ENCODE measurements at places on chromosomes 11 and 22.

DNA sequence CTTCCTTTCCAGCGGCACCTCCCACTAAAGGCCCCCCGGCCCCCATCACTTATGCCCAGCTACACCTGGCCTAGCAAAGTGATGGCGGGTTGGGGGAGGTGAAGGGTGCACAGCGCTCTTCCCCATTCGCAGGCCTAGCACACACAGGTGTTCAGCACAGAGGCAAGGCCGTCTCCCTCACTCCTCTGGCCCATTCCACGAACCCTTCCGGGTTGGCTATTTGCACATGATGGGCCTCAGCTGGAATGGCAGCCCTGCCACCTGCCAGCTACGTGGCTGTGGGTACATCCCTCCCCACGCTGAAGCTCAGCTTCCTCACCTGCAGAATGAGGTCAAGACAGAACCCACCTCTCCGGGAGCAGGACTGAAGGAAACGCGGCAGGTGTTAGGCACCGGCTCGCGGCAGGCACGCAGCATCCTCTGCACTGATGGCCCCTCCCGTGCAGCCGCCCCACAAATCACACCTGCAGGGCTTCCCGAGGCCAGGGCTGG lies 4.8 kb downstream of the KIAA0930 start:
- no peak for DNase-seq

- DNase-seq: no peak
These were observed 44.1 kb downstream of the DCUN1D5 start for GRCh38 chr11:103047837-103048236.

DNA sequence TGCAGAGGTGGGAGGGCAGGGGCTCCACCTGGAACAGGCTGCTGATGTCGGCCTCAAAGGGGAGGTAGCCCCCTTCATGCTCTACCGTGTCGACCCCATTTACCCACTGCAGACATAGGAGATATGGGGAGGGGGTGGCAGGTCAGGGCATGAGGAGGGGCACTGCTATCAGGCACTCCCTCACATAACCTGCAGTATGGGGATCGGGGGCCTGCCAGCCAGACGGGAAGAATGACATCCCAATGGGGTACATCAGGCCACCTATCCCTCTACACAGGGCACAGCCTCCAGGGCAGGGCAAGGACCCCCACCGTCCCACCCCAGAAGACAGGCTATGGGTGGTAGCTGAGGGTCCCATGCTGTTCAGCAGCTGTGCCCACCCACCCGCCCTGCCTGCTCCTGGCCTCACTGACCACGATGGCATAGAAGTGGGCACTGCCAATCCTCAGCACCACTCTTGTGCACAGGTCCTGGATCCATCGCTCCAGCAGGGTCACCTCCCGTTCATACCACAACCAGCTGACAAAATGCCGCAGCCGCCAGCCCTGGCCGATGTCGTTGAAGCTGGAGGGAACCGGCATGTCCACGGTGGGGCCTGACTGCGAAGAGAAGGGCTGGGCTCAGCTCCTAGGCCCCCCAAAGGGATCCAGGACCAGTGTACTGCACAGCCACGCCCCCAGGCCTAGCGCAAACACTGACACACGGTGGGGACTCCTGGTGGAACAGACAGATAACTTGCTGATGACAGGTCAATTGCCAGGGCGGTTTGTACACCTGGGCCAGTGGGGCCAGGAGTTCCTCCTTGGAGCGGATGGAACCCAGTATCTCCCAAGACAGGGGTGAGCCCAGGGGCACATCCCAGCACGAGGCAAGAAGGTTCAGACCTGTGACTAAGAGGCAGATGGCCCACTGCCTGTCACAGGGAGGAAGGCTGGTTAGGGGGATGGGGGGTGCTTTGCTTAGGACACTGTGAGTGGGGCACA lies 24.1 kb downstream of the RGL4 start:
- DNase-seq: no peak

GRCh38 chr22:43925433-43926348 lies 2.1 kb downstream of the PNPLA3 start:
- no peak for DNase-seq

GRCh38 chr22:22110548-22111266 lies 128.1 kb upstream of the TOP3B start:
- peak; percentile 46 for DNase-seq

DNA sequence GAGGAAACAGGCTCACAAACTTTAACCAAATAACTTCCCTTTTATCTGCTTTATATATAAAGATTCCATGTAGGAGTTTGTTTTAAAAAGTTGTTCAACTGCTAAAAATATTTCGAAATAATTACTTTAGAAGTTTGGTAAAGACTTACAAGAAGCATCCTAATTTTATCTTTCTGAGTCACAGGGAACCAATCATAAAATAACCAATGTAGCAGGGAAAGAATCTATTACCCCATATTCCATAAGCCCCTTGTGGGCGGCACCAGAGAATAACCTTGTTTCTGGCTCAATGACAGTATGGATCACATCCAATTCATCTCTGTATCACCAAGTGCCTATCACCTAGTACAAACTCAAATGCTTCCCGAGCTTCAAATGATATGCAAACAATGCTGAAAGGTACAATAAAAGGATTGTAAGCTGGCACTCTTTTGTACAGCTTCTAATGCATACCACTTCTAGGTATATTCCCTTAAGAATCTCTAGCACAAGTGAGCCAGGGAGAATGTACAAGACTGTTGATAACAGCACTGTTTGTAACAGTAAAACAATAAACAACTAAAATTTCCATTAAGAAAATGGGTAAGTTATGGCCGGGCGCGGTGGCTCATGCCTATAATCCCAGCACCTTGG lies 158.4 kb downstream of the ATG16L2 start:
- DNase-seq: no peak

DNA sequence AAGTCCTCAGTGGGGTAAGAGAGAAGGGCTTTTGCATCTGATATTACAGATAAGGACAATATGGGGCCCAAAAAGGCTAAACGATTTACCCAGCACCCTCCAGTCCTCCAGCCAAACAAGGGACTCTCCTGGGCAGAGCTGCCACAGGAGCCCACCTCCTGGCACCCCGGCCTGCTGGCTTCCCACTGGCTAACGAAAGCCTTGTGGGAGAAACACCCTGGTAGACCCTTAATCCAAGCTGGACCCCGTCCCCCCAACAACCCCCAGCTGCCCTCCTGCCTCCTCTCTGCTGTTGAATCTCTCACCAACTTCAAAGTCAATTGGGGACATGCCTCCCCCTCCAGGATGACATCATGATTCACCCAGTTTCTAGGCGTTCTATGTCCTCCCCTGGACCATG lies 10.8 kb downstream of the C1QTNF6 start:
- no peak for DNase-seq

DNA sequence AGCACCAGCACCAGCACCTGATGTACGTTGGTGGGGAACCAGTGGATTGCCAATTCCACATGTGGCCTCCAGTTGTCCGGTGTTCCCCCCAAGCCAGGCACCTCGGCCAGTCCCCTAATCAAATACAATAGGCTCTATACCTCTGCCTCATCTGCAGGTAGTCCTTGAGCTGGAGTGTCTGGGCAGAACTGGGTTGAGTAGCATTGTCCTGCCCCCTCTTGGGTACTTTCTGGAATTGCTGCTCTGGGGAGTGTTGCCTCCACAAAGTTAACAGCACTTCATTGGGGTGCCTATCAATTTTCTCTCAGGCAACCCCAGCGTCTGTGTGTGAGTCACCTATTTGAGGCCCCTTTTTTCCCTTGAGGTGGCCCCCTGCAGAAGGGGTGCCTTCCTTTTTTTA lies 413.0 kb upstream of the LARGE1 start:
- no peak for DNase-seq

DNA sequence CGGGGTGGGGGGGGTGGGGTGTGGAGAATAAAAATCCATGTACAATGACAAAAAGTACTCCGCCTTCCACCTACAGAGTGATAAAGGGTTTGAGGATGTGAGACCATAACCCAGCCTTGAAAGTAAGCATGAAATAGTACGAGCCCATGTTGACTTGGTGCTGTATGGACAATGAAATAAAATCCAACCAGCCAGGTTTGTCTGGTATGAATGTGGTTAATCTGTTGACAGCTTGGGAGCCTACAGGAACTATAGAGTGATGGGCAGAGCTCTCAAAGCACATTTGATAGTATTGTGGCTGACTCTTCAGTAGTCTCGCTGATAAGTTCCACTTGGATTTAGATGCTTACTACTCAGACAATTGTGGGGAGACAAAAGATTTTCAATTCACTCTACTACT lies 48.8 kb upstream of the CD44 start:
- DNase-seq: no peak

DNA sequence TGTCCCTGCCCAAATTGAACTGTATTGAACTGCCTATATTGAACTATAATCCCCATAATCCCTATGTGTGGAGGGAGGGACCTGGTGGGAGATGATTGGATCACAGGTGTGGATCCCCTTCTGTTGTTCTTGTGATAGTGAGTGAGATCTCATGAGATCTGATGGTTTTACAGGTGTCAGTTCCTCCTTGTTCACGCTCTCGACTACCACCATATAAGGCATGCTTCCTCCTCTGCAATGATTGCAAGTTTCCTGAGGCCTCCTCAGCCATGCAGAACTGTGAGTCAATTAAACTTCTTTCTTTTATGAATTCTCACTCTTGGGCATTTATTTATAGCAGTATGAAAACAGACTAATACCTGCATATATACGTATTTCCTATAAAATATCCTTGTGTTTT lies 206.5 kb upstream of the PDGFD start:
- DNase-seq: no peak

GRCh38 chr22:30250039-30250565 lies 3.5 kb upstream of the LIF start:
- DNase-seq: no peak

DNA sequence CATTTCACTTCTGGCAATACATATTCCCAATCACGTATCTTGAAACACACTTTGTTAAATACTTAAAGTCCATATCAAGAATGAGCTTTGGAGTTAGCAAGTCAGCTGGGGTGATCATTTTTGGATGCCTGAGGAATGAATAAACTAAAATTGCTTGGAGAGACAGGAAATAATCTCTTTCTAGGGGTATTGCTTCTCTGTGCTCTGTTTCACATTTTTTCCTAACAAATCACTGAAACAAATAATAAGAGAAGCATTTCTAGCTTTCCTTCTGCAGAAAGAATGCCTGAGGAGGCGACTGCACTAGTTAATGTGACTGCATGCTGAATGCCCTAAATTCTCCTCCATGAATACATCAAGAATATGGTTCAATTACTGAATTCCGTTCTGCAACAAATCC lies 541.4 kb upstream of the CCDC90B start:
- no peak for DNase-seq

DNA sequence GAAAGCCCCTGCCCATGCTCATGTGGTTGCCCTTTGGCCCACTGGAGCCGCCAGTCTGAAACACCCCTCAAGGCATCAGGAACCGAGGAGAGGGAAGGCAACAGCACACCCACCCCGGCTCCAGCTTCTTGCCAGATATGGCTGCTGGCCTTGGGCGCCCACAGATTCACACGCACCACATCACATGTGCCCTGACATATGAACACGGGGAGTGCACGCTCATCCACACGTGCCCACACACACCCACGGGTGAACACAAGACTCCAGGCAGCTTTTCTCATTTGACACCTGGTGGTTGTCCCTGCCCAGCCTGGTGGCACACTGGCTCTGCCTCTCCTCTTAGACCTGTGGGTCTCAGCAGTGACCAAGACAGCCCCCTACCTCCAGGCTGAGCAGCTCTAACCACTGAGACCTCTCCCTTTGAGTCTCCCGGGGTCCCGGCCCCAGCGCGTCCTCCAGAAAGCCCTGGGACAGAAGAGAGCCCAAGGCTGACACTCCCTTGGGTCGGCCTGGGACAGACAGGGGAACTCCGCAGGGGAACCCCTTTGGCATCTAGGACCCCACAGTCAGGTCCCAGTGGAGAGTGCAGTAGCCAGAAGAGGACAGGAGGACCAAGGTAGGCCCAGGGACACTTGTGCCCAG lies 2.7 kb upstream of the MAPK12 start:
- DNase-seq: no peak

DNA sequence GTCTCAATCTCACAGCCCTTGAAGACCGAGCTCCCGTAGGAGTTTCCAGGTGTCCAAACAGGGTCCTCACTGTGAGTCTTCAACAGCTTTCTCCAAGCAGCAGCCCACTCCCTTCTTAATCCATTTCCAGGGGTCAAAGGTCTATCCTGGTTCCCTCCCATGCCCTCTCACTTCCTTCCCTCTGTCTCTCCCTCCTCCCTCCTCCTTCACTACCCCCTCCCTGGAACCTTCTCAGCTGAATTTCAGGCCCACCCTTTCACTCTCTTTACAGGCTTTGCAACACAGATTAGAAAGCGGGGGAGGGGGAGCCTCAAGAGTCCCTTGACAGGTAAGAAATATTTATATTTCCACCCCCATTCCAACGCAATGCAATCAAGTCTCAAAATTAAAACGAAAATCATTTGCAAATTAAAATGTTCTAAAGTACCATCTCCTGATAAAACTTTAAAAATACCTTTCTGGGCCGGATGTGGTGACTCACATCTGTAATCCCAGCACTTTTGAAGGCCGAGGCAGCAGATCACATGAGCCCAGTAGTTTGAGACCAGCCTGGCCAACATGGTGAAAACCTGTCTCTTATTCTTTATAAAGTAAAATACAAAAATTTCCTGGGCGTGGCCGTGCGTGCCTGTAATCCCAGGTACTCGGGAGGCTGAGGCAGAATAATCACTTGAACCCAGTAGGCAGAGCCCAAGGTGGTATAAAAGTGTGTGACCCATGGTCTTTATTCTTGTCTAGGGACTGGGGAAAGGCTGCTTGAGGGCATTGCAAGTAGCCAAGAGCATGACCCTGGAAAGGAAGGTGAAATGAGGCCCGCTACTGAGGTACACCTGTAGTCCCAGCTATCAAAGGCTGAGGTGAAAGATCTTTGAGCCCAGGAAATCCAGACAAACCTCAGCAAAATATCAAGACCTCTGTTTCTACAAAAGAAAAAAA lies 865 bp upstream of the ZNF280A start:
- DNase-seq: no peak

- DNase-seq: no peak
These were observed 274.9 kb upstream of the MPPED2 start for GRCh38 chr11:30861064-30861463.

- peak; percentile 43 for DNase-seq
These were observed 24.0 kb downstream of the SLC43A1 start for GRCh38 chr11:57491371-57492061.

GRCh38 chr22:49261616-49262015 lies 566.1 kb downstream of the BRD1 start:
- no peak for DNase-seq

GRCh38 chr22:27065279-27065678 lies 407.9 kb downstream of the MIAT start:
- DNase-seq: no peak

DNA sequence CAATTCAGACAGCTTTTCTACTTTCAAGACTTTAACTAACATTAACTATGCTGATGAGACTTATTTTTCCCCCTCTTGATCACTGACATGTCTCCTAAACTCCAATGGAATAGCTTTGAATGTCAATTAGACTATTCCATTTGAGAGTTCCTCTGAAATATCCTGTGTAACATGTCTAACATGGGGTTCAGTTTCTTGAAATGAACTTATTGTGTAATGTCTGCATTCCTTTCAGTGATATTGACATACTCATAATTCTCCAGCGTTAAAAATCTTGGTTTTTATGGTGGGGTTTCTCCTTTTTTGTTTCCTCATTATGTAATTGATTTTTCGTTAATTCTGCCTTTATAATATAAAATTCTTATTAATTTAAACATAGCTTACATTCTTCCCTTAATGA lies 37.7 kb upstream of the SPTBN2 start:
- DNase-seq: no peak

Measured in T-cell (primary cell).